ENCODE measurements at places on chromosomes 4 and X. TPM values are rescaled to one million over a fixed set of nuclear protein-coding genes. Genes with fewer than 3 reads are reported as not detected.

The SUPT20HL1 gene
- total RNA-seq, result not detected

The TRIML2 gene
- total RNA-seq, result not detected

The AFF2 gene
- 0.24 TPM for total RNA-seq

The RHOH gene
- under 0.01 TPM for total RNA-seq

The RBMX gene
- total RNA-seq, result 126 TPM

The ZFP92 gene
- total RNA-seq, result 0.72 TPM

The ARL13A gene
- total RNA-seq, result not detected

The FMR1NB gene
- total RNA-seq, result not detected

The FAM53A gene
- total RNA-seq, result 3.6 TPM

The TMEM255A gene
- not detected for total RNA-seq

The PPP4R3C gene
- not detected for total RNA-seq

All from tracheal epithelial cell (primary cell).